Activated CD8-positive, alpha-beta memory T cell treated with anti-CD3 and anti-CD28 coated beads, Interleukin-2, amount 50 U/mL, for 48 hours (primary cell): ENCODE measurements at places on chromosomes 3 and 15.

DNA sequence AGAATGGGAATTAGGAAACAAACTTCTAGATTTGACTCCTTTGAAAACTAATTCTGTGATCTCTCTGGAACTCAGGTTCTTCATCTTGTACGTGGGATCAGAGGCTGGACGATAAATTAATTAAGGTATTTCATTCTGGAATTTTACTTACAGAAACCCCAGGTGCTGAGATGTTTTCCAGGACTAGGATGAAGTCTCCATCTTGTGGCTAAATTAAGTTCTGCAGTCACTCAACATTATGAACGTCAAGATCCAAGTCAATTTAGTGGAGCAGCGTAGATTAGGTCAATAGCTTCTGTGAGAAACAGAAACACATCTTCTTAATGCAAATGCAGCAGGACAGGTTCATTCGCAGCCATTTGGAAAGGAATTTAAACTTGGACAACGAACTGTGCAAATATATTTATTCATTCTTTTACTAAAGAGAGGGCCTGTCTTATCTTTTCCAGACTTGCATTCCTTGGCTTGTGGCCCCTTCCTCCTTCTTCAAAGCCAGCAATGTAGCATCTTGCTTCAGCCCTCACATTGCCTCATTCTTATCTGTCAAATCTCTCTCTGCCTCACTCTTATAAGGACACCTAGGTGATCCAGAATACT lies 26.7 kb upstream of the TMC3 start:
- DNase-seq, result no peak

DNA sequence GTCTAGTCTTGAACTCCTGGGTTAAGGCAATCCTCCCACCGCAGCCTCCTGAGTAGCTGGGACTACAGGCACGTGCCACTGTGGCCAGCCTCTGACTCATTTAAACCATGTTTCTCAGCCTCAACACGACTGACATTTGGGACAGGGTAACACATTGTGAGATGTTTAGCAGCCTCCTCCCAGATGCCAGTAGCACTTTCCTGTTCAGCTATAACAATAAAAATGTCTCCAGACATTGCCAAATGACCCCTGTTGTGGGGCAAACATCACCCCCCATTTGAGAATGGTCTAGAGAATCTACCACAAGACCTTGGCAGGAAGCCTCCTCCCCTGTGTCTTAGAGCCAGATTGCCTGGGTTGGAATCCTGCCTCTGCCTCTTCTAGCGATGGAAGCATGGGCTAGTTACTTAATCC lies 8.4 kb downstream of the TMEM40 start:
- peak; percentile 59 for DNase-seq

DNA sequence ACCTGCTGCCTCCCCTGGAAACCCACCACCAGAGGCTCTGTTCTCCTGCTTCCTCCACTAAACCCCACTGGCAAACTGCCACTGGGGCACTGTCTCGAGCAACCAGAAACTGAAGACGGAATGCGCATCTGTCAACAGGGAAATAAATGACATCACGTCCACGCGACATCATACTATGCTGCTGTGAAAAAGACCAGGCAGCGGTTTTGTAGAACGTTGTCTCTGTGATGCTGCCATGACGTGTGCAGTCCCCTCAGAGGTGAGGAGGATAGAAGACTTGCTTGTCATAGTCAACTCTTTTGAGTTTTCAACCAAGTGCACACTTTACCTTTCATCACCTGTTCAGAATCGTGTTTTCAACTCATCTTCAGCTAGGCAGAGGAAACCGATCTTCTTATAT lies 203.0 kb upstream of the IGF1R start:
- no peak for DNase-seq

- no peak for DNase-seq
Observed at GRCh38 chr15:40746916-40747418, 8.1 kb downstream of the RMDN3 start.

DNA sequence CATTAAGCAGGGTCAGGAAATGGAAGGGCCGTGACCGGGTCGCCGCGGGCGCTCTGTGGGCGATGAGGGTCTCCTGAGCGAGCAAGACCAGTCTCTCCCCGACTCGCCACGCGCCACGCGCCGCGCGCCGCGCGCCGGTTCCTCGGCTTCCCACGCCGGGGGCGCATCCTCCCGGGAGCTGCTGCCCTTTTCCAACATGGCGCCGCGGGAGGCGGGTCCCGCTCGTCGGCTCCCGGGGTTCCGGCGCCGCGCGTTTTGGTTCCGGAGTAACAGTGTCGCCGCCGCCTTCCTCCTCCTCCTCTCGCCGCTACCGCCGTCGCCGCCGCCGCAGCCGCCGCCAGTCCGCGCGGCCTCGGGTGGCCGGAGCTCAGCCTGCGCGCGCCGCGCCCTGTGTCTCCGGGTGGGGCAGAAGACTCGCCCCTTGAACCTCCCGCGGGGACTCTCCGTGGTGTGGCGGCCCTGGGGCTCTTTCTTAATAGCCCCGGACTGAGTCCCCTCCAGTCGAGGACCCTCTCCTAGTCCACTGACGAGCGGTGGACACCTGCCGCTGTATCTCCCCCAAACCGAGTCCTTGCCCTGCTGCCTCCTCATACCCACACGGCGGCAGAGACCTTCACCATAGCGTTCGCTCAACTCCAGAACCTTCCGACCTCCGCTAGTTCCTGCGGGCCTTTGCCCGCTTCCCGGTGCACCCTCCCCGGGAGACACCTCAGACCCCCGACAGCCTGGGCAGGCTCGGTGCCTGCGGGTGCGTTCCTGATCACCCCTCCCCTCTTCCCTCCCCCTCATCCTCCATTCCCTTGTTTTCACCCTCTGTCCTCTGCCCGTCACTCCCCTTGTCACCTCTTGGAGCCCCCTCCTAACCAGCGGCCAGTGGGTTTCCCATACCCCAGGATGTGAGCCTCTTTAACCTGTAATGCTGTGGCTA lies at the start of gene MAP2K5:
Gene MAP2K5, plus strand, starts transcription at position 284 of the 928 bp plus-strand sequence. Its CDS starts 633 bp downstream, at position 917.
- peak; percentile 92 for DNase-seq
